ENCODE measurements at places on chromosomes 3 and 15.

GRCh38 chr3:89859757-89860156 lies 752.3 kb downstream of the EPHA3 start:
- no peak for DNase-seq

DNA sequence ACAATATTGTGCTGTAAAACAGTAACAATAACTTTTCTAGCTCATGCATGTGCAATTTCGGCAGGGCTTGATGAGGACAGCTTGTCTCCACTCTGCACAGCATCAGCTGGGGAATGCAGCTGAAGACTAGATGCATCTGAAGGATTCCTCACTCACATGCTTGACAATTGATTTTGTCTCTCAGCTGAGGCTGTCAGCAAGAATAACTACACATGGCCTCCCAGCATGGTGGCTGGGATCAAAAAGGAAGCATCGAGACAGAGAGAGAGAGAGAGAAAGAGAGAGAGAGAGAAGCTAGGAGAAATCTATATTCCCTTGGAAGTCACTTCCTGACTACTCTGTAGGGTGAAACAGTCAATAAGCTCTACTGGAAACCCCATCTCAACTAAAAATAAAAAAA lies 487.1 kb downstream of the PLOD2 start:
- DNase-seq = no peak

DNA sequence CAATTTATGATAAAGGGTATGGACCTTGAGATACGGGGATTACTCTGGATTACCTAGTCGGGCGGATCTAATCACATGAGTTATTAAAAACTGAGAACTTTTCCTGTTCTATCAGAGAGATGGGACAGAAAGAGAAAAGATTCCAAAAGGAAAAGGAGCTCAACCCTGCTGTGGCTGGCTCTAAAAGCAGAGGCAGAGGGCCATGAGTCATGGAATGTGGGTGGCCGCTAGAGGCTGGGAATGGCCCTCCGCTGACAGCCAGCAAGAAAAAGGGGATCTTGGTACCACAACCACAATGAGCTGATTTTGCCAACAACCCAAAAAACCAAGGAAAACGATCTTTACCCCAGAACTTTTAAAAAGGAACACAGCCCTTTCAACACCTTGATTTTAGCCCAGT lies 210.0 kb downstream of the MAGI1 start:
- no peak for DNase-seq

- DNase-seq = no peak
These were observed 80.6 kb upstream of the BHLHE40 start for GRCh38 chr3:4898454-4899313.

DNA sequence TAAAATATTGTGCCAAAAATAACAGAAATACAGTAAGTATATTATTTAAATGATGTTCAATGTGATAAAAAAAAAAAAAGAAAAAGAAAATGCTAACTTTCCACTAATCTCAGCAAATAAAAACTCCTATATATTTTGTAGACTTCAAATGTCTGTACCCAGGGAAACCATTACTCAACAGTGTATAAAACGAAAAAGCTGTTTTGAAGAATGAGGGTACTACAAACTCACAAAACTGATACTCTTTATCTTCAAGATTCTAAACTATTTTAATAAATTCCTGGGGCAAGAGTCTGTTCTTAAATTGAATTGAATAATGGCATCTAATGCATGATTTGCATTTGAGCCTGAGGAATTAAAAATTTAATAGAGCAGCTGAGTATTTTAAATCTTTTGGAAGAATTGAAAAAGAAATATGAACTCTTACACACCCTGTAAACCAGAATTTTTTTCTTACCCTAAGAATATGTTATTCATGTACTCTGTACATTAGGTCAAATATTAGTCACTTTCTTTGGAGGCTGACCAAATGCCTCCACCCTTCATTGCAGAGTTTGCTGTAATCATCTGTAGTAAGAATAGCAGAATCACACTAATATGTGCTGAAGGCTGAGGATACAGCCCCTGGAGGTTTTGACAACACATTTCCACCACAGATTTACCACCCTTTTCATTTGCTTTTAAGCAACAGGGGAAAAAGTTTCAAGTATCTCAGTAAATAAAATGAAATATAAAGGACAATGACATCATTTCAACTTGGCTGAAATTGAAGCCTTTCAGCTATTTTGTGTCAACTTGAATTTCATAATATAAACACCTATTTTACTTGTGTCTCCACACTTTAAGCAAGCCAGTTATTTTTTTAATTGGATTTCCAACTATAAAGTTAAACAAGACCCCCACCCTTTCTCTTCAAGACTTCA lies 79.7 kb downstream of the FBN1 start:
- no peak for DNase-seq

DNA sequence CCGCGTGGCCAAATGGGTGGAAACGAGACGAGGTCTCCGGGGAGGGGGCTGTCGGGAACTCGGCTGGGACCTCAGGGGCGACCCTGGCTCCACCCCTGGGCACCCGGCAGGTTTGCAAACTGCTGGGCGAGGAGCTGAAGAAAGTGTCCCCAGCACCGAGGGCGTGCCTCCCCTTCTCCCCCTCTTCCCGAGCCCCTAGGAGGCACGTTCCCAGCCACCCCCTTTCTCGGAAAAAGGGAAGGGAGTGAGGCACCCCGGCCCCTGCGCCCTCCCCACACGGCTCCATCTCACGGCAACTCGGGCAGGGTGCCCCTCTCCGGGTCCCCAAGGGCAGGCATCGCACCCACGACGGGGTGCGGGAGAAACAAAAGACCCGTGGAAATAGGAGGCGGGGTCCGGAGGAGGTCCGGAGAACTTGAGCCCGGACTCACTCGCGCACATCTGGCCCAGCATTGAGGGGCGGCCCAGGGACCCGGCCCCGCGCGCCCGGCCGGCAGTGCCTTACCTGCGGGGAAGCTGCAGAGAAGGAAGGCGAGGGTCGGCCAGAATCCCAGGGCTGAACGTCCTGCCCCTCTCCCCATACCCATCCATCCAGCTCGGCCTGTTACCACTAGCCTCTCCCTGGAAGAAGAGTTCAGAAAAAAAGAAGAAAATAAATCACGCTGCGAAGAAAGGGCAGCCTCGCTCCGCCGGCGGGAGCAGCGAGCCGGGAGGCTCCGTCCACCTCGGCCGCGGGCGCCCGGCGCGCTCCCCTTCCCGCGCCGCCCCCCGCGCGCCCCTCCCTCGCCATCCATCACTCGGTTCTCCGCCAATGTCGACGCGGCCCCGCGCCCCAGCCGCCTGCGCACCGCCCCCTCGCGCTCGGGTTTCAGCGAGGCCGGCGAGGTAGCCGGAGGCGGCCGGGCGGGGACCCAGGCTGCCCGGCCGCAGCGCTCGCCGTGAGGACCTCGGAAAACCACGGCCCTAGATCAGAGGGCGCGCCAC lies 16.3 kb downstream of the RGMA start:
- DNase-seq = no peak

DNA sequence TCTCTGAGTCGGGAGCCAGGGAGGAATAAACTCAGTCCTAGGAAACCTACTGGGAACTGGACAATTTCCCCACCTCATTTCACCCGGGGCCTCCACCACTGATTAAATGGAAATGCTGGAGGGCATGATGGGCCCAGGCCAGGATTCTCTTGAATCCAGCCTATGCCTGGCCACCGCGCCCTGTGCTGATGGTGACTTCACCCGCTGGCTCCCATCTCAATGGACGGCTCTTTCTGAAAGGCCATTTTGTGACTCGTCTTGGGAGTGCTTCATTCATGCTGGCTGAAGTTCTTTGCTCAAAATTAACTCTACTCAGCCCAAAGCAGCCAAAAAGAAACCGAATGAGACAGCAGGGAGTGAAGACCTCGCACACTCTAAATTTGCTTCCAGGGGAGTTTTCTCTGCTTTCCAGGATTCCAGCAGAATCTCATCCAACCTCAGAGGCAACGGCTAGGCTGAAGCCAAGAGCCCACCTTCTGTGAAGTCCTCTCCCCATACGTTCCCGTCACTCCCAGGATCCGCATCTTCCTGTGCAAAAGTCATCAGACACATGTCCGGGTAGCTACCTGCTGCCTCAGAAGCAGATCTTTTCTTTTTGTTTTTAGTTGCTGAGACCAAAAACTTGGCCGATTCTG lies 266.0 kb upstream of the ICE2 start:
- no peak for DNase-seq

GRCh38 chr3:60475096-60475495 lies 776.2 kb downstream of the FHIT start:
- no peak for DNase-seq

GRCh38 chr15:45457220-45457619 lies 65.3 kb downstream of the SLC30A4 start:
- DNase-seq = no peak

GRCh38 chr15:21260966-21261395 lies 179.3 kb downstream of the POTEB3 start:
- no peak for DNase-seq

- no peak for DNase-seq
These were observed 43.4 kb upstream of the SEC22A start for GRCh38 chr3:123158330-123158729.

DNA sequence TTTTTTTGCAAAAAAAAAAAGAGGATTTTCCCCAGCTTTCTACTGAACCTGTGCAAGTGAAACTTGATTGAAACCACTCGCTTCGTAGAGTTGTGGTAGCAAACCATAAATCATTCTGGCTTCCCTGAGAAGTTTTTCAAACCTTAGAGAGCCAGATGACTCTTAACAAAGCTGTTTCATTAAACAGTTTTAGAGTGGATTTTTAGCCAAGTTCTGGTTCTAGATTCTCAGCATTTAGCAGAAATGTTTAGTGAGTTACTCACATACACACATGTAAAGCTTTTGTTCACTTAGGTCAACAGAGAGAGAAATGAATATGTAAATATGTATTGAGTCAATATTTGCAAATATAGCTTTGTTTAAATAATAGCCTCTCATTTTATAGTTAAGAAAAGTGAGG lies 18.1 kb upstream of the CCR9 start:
- no peak for DNase-seq

GRCh38 chr15:60237446-60237845 lies 160.3 kb downstream of the ANXA2 start:
- no peak for DNase-seq

GRCh38 chr3:122104515-122105194 lies 49.5 kb downstream of the CD86 start:
- no peak for DNase-seq

- DNase-seq = no peak
These were observed 1.7 kb downstream of the AKAP13 start for GRCh38 chr15:85381850-85382751.

- DNase-seq = no peak
These were observed 2.9 kb downstream of the PLXND1 start for GRCh38 chr3:129603561-129603942.

- no peak for DNase-seq
These were observed 70.1 kb downstream of the KLF15 start for GRCh38 chr3:126287171-126287535.

- DNase-seq = peak; percentile 59
These were observed 575 bp downstream of the TRPM7 start for GRCh38 chr15:50685976-50686468.

Measured in stimulated activated CD8-positive, alpha-beta memory T cell treated with anti-CD3 and anti-CD28 coated beads, Interleukin-12 subunit alpha, Interleukin-12 subunit beta, amount 100 ng/mL, for 4 hours (primary cell).